Upper lobe of right lung (tissue), 1 donor: ENCODE measurements at places on chromosomes 7 and 10. TPM values are rescaled to one million over a fixed set of nuclear protein-coding genes. Genes with fewer than 3 reads are reported as not detected.

DNA sequence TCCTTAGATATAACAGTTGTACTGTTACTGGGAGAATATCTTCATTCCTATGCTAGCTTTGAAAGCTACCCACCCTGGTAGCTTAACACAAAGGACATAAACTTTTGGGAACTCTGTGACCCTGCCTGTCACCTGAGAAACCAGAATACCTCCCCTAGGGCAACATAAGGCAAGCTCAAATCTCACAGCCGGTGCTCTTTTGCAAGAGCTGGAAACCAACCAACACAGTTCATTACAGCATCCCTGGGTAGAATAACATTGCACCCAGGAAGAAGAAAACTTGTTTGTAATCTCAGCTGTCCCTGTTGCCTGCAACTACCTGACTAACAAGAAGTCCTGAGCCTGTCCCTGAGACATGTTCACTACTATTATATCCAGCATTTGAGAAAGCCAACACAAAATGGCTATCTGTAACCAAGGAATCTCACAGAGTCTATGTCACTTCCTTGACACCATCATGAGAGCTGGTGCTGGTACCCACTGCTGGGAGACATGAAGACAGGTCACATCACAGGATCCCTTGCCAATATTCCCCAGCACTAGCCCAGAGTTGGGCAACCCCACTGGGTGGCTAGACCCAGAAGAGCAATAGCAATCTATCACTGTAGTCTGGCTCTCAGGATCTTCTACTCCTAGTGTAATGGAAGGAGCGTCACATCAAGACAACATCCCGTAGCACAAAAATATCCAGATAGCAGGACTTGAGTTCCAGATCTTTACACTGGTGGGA, 31.3 kb downstream of the AKR1C3 start:
- H3K4me1 ChIP-seq: no peaks in the 10 kb centered on the region
- no peak overlapping the region for H3K4me3 ChIP-seq
- no peak for DNase-seq
- no peaks in the 10 kb centered on the region for H3K27me3 ChIP-seq
- no peak overlapping the region for H3K27ac ChIP-seq
- H3K36me3 ChIP-seq: no peaks in the 10 kb centered on the region

The VWC2 gene
- 0.23 TPM for total RNA-seq

GRCh38 chr10:119378737-119379067, 163.8 kb downstream of the RGS10 start:
- no peak overlapping the region for H3K4me3 ChIP-seq
- H3K4me1 ChIP-seq: peaks cover 35% of the 10 kb centered on the region
- peaks cover 10% of the 10 kb centered on the region for H3K36me3 ChIP-seq

The ASAH2 gene
- total RNA-seq: 1.5 TPM

DNA sequence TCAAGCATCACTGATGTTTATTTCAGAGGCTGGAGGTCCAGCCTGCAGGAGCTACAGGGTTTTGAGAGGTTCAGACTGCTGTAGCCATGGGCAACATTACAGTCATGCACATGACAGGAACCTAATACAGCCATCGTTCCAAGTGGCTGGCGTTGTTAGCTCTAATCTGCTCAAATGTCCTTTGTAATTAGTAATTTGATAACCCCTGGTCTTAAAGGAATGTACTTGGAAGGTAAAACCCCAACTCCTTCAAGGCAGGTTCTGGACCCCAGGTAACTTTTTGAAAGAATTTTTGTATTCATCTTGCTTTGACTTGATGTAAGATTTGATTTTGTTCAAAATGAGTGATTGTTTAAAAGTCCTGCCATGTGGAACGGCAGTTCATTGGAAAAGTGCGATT, 34.7 kb upstream of the FOXI2 start:
- no peak overlapping the region for H3K27ac ChIP-seq
- no peaks in the 10 kb centered on the region for H3K4me1 ChIP-seq
- DNase-seq: no peak
- H3K27me3 ChIP-seq: peaks cover 14% of the 10 kb centered on the region

The PRSS2 gene
- total RNA-seq: not detected

The CHCHD2 gene
- 200 TPM for total RNA-seq

- no peak overlapping the region for H3K4me3 ChIP-seq
- H3K36me3 ChIP-seq: no peaks in the 10 kb centered on the region
- no peaks in the 10 kb centered on the region for H3K4me1 ChIP-seq
- no peak for DNase-seq
Observed at GRCh38 chr10:42652858-42653257, 14.5 kb upstream of the ZNF33B start.

- no peaks in the 10 kb centered on the region for H3K4me1 ChIP-seq
- no peaks in the 10 kb centered on the region for H3K36me3 ChIP-seq
- H3K27me3 ChIP-seq: no peaks in the 10 kb centered on the region
- H3K4me3 ChIP-seq: no peak overlapping the region
- no peak for DNase-seq
Observed at GRCh38 chr7:15489383-15489782, 72.4 kb downstream of the AGMO start.

DNA sequence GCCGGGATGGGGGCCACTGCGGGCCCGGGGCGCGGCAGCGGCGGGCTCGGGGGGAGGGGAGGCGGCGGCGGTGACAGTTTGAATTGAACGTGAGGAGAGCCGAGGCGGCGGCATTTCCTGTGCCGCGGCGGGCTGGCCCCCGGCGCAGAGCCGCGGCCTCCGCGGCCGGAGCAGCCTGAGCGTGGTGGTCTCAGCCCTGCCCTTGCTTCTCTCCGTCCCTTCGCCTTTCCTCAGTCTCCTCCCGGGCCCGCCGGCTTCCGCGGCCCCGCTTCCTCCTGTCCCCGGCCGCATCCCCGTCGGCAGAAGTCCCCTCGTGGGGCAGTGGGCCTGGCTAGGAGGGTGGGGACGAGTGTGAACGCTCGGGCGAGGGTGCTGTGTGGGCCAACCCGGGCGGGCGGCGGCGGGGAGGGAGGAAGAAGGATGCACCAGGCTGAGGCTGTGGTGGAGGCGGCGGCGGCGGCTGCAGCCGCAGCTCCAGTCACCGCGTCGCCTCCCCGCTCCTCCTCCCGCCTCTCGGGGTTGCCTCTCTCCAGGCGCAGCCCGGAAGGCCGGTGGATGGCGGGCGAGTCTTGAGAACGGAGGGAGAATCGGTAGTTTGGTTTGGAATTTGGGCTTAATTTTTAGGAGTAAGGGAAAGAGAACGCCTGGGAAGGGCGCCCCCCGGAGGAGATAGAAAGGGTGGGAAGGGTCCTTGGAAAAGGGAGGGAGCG, 690 bp downstream of the SEPTIN7 start:
- peaks cover 29% of the 10 kb centered on the region for H3K4me1 ChIP-seq
- H3K27me3 ChIP-seq: no peaks in the 10 kb centered on the region
- peak overlapping the region; percentile 81 for H3K4me3 ChIP-seq
- H3K27ac ChIP-seq: peak overlapping the region; percentile 97
- no peaks in the 10 kb centered on the region for H3K36me3 ChIP-seq
- peak; percentile 90 for DNase-seq

GRCh38 chr10:56537984-56538383, 176.9 kb upstream of the ZWINT start:
- DNase-seq: no peak
- H3K36me3 ChIP-seq: no peaks in the 10 kb centered on the region
- no peak overlapping the region for H3K4me3 ChIP-seq
- H3K27ac ChIP-seq: no peak overlapping the region
- H3K4me1 ChIP-seq: no peaks in the 10 kb centered on the region

The ELN gene
- total RNA-seq: 231 TPM

DNA sequence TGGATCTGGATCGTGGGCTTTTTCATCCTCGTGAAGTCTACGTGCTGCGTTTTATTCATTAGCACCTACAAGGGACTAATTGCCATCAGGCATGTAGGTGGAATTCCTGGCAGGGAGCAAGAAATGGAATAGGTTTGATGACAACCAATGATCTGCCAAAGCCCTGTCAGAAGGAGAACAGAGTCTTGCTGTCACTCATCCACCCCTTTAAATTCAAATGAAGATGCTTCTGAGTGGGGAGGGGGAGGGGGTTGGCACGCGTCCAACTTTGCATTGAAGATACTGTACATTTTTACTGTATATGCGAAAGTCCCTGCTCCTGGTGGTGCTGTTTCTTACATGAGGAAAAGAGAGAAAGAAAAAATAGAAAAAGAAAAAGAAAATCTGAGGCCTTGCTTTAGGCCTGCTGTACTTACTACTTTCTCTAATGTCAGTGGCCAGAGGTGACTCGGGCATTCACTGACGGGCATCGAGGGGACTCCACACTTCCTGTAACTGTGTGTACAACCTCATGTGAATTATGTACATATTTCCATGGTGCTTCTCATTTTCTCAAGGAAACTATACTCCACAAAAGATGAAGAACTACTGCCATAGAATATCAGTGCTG, 569.1 kb downstream of the INHBA start:
- no peak overlapping the region for H3K4me3 ChIP-seq
- H3K27me3 ChIP-seq: no peaks in the 10 kb centered on the region
- no peaks in the 10 kb centered on the region for H3K4me1 ChIP-seq
- no peaks in the 10 kb centered on the region for H3K36me3 ChIP-seq

DNA sequence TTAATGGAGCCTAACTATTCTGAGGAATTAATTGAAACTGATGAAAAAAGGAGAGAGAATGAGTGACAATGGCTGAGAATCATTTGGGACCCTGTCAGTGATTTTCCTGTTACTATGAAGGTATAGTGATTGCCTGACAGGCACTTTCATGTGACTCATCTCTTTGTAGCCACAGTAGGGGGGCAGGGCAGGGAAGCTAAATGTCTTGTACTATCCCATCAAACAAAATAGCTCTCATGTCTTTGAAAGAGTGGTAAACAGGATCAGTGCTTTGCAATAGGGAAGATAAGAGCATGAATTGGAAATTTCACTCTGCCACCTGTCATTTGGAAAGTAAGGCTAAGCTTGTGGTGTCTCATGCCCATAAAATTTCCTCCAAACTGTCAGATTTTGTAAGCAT, 94.5 kb upstream of the GSDME start:
- no peaks in the 10 kb centered on the region for H3K36me3 ChIP-seq
- H3K4me1 ChIP-seq: no peaks in the 10 kb centered on the region
- DNase-seq: no peak
- H3K27ac ChIP-seq: no peak overlapping the region
- no peak overlapping the region for H3K4me3 ChIP-seq
- no peaks in the 10 kb centered on the region for H3K27me3 ChIP-seq

The CNPY1 gene
- total RNA-seq: not detected

GRCh38 chr7:37930226-37930948, 9.9 kb downstream of the EPDR1 start:
- no peaks in the 10 kb centered on the region for H3K36me3 ChIP-seq
- H3K4me1 ChIP-seq: peaks cover 10% of the 10 kb centered on the region
- no peaks in the 10 kb centered on the region for H3K27me3 ChIP-seq
- no peak overlapping the region for H3K4me3 ChIP-seq
- no peak for DNase-seq

DNA sequence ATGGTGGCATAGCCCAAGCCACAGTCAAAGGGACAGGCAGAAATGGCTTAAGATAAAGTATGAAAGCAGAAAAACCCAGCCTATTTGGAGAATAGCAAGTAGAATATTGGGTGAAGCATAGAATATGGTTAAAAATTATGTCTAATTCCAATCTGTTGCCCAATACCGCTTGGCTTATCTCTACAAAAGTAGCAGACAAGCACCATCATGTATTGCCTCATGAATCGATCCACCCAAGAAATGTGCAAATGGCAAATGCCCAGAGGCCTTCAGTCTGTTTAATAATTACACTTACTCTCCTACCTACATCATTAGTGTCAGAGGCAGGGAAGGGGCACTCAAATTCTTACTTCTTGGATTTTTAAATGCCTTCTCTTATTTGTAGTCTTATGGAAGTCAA, 130.9 kb upstream of the ADAM12 start:
- H3K36me3 ChIP-seq: no peaks in the 10 kb centered on the region
- H3K4me3 ChIP-seq: no peak overlapping the region
- no peaks in the 10 kb centered on the region for H3K27me3 ChIP-seq
- no peak overlapping the region for H3K27ac ChIP-seq

The SFTPA2 gene
- 13,814 TPM for total RNA-seq

- no peaks in the 10 kb centered on the region for H3K4me1 ChIP-seq
- no peaks in the 10 kb centered on the region for H3K36me3 ChIP-seq
- H3K27me3 ChIP-seq: no peaks in the 10 kb centered on the region
- no peak overlapping the region for H3K27ac ChIP-seq
- no peak overlapping the region for H3K4me3 ChIP-seq
Observed at GRCh38 chr7:123494193-123494796, 40.1 kb downstream of the IQUB start.

GRCh38 chr7:116334555-116334954, 124.2 kb downstream of the TES start:
- no peak overlapping the region for H3K27ac ChIP-seq
- H3K36me3 ChIP-seq: no peaks in the 10 kb centered on the region
- peaks cover 5% of the 10 kb centered on the region for H3K4me1 ChIP-seq
- no peak for DNase-seq
- no peak overlapping the region for H3K4me3 ChIP-seq

DNA sequence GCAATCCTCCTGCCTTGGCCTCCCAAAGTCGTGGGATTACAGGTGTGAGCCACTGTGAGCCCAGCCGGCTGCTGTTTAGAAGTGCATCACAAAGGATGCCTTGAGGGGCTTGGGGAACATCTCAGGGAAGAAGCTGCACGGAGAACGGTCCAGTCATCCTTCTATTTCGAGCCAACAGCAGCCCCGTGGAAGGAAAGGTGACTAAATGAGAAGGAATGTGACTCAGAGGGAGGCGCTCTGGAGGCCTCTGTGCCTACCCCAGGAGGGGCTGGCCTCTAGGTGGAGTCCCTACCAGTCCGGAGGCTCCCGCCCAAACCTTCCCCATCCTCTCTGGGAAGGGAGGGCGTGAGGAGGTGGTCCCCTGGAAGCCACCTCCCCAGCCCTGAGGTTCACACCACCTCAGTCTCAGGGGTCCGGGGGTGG, 76.2 kb downstream of the CTBP2 start:
- H3K27me3 ChIP-seq: no peaks in the 10 kb centered on the region
- peak overlapping the region; percentile 18 for H3K27ac ChIP-seq
- peaks cover 15% of the 10 kb centered on the region for H3K4me1 ChIP-seq
- H3K4me3 ChIP-seq: no peak overlapping the region
- peak; percentile 47 for DNase-seq

DNA sequence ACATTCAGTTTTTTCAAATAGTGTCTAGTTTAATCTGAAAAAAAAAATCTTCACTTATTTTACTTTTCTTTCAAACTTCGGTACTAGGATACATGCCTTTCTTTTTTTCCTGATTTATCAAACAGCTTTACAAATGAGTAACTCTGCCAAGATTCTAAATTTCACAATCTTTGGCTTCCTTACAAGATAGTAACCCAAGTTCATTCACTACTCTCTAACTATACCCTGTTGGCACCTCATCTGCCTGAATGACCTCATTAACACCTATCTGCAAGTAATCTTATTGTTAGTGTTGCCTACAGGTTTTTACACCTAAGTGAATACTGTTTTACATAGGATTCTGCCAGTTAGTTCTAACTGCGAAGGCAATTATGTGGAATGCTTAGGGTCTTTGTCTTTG, 159.8 kb downstream of the FOXP2 start:
- H3K27me3 ChIP-seq: no peaks in the 10 kb centered on the region
- H3K36me3 ChIP-seq: no peaks in the 10 kb centered on the region
- H3K4me1 ChIP-seq: no peaks in the 10 kb centered on the region
- no peak overlapping the region for H3K27ac ChIP-seq
- H3K4me3 ChIP-seq: no peak overlapping the region
- no peak for DNase-seq

GRCh38 chr10:131490991-131491594, 179.6 kb upstream of the TCERG1L start:
- no peaks in the 10 kb centered on the region for H3K36me3 ChIP-seq
- no peak overlapping the region for H3K4me3 ChIP-seq
- no peak for DNase-seq
- H3K4me1 ChIP-seq: no peaks in the 10 kb centered on the region
- H3K27ac ChIP-seq: no peak overlapping the region

GRCh38 chr7:154871507-154871906, 131.4 kb downstream of the PAXIP1 start:
- DNase-seq: peak; percentile 27
- no peak overlapping the region for H3K27ac ChIP-seq
- peaks cover 18% of the 10 kb centered on the region for H3K27me3 ChIP-seq
- no peak overlapping the region for H3K4me3 ChIP-seq
- H3K36me3 ChIP-seq: no peaks in the 10 kb centered on the region
- H3K4me1 ChIP-seq: no peaks in the 10 kb centered on the region
